Endodermal cell (in vitro differentiated cells): ENCODE measurements at places on chromosomes 4 and X.

- peaks cover 11% of the 10 kb centered on the region for H3K27me3 ChIP-seq
- no peak for DNase-seq
- no peaks in the 10 kb centered on the region for H3K4me1 ChIP-seq
- H3K27ac ChIP-seq: no peak overlapping the region
Measured at GRCh38 chrX:105267167-105267566, 46.7 kb upstream of the TEX13A start.

DNA sequence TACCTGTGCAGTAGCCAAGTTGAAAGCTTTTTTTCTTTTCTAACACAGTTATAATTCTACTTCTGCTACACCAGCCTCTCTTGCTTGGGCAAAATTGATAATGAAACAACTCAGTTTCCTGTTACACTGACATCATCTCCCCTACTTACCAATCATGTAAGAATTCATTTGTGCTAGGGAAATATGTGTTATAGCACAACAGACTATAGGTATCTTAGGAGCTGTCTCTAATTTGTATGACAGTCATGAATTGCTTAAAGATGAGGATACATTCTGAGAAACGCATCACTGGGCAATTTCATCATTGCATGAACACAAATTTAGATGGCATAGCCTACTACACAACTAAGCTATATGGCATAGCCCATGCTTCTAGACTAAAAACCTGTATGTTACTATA, 246.3 kb upstream of the ANKRD50 start:
- no peaks in the 10 kb centered on the region for H3K27me3 ChIP-seq
- no peaks in the 10 kb centered on the region for H3K36me3 ChIP-seq
- no peaks in the 10 kb centered on the region for H3K4me1 ChIP-seq
- no peak for DNase-seq
- no peak overlapping the region for H3K27ac ChIP-seq

DNA sequence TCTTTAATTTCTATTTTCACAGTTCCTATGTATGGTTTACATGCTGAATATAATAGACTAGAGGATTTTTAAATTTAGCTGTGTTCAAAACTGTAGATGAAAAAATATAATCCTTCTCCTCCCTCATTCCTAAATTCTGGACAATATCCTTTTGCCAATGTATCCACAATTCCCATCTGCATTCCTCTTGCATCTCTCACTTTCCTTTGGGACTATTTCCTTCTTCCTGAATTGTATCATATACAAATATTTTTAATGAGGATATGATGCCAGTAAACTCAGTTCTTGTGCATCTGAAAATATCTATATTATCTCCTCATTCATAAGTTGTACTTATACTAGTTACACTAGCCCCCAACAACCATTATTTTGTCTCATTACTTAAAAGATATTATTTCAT, 46.7 kb downstream of the DDX60L start:
- DNase-seq: no peak
- no peak overlapping the region for H3K27ac ChIP-seq
- H3K27me3 ChIP-seq: no peaks in the 10 kb centered on the region

DNA sequence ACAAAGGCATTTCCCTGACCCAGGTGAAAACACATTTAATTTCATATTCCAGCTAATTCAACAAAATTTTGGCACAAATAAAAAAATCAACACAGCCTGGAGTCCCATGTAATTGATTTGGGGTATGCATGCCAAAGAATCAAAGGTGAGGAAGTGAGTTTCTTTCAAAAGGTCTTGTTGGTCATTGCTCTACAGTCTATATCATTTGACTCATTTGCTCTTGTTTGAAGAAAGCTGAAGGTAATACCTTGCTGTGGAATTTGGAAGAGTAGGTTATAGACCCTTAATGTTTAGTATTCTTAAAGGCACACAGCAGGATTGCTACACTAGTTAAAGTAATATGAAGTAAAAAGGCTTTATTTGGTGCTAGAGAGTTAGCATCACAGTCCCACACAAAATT, 25.4 kb downstream of the COL4A6 start:
- H3K36me3 ChIP-seq: peaks cover 9% of the 10 kb centered on the region
- H3K4me3 ChIP-seq: no peak overlapping the region
- H3K27ac ChIP-seq: no peak overlapping the region

- no peaks in the 10 kb centered on the region for H3K27me3 ChIP-seq
- H3K4me1 ChIP-seq: no peaks in the 10 kb centered on the region
- no peak for DNase-seq
- H3K4me3 ChIP-seq: no peak overlapping the region
- H3K27ac ChIP-seq: no peak overlapping the region
- no peaks in the 10 kb centered on the region for H3K36me3 ChIP-seq
Measured at GRCh38 chrX:125810856-125811255, 355.2 kb downstream of the DCAF12L2 start.
